Heart left ventricle (tissue), 16 donors: ENCODE measurements at places on chromosomes 4 and X. TPM values are rescaled to one million over a fixed set of nuclear protein-coding genes. Genes with fewer than 3 reads are reported as not detected.

The S100G gene
- total RNA-seq = not detected

The GABRG1 gene
- total RNA-seq = not detected

The HPRT1 gene
- 25.6 TPM for total RNA-seq

The NAP1L5 gene
- total RNA-seq = 7.6 TPM

The VAMP7 gene
- 26.6 TPM for total RNA-seq

The NDP gene
- not detected for total RNA-seq

The ZNF630 gene
- total RNA-seq = 1.7 TPM

The RBMXL3 gene
- total RNA-seq = not detected

The HEPH gene
- 7.8 TPM for total RNA-seq

The STK32B gene
- 0.67 TPM for total RNA-seq

The PASD1 gene
- not detected for total RNA-seq

The GPR50 gene
- not detected for total RNA-seq

The ANXA10 gene
- not detected for total RNA-seq

The SMIM43 gene
- 1.0 TPM for total RNA-seq

The PAGE5 gene
- not detected for total RNA-seq

The HAND2 gene
- 89.3 TPM for total RNA-seq

The SPIN2A gene
- total RNA-seq = not detected

The GABRE gene
- 25.5 TPM for total RNA-seq

The CENPVL2 gene
- not detected for total RNA-seq

The BMP3 gene
- total RNA-seq = not detected

The SERTM2 gene
- total RNA-seq = not detected

The PPEF2 gene
- not detected for total RNA-seq

The PPARGC1A gene
- 96.3 TPM for total RNA-seq
